Uterus (tissue), 4 donors: ENCODE measurements at places on chromosomes 16 and 17. TPM values are rescaled to one million over a fixed set of nuclear protein-coding genes. Genes with fewer than 3 reads are reported as not detected.

DNA sequence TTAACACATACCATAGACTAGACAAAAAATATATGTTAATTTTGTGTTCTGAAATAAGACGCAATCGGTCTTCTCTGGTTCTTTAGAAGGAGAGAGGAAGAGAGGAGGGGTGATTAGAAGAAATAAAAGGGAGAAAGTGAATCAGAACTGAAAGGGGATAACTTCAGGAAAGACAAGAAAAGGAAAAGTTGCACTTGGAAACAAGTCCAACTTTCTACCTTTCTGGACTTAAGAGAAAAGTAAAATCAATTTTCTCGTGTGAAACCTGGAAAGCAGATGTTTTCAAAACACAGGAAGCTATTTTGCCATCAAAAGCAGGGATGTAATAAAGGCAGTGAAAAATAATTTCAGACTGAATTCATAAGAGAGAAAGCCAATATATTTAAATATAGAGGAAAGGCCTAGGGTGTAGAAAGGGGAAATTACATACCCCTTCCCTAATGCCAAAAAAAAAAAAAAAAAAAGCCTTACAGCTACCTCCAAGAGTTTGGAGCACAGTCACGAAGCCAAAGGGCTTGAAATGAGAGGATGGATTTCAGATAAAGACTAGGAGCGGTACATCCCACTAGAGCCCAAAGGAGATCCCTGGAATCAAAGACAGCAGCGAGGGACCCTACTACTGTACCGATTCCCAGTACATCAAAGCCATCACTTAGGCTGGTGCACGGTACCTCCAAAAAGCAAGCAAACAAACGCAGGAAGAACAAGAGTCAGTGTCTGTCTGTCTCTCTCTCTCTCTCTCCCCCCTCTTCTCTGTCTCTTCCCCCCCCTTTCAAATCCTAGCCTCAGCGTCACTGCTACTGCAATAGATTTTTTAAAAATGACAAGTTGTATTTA, 12.1 kb upstream of the ZFHX3 start:
- peaks cover 2% of the 10 kb centered on the region for H3K4me1 ChIP-seq
- no peak for DNase-seq
- no peaks in the 10 kb centered on the region for H3K36me3 ChIP-seq
- no peak overlapping the region for H3K4me3 ChIP-seq

Gene PYDC1
- not detected for total RNA-seq

Gene RHBDL1
- not detected for total RNA-seq

Gene CD7
- total RNA-seq, result 4.1 TPM

GRCh38 chr17:63989622-63990345, 8.4 kb upstream of the PRR29 start:
- no peaks in the 10 kb centered on the region for H3K4me1 ChIP-seq
- H3K27me3 ChIP-seq, result no peaks in the 10 kb centered on the region
- no peak for DNase-seq
- H3K36me3 ChIP-seq, result no peaks in the 10 kb centered on the region

DNA sequence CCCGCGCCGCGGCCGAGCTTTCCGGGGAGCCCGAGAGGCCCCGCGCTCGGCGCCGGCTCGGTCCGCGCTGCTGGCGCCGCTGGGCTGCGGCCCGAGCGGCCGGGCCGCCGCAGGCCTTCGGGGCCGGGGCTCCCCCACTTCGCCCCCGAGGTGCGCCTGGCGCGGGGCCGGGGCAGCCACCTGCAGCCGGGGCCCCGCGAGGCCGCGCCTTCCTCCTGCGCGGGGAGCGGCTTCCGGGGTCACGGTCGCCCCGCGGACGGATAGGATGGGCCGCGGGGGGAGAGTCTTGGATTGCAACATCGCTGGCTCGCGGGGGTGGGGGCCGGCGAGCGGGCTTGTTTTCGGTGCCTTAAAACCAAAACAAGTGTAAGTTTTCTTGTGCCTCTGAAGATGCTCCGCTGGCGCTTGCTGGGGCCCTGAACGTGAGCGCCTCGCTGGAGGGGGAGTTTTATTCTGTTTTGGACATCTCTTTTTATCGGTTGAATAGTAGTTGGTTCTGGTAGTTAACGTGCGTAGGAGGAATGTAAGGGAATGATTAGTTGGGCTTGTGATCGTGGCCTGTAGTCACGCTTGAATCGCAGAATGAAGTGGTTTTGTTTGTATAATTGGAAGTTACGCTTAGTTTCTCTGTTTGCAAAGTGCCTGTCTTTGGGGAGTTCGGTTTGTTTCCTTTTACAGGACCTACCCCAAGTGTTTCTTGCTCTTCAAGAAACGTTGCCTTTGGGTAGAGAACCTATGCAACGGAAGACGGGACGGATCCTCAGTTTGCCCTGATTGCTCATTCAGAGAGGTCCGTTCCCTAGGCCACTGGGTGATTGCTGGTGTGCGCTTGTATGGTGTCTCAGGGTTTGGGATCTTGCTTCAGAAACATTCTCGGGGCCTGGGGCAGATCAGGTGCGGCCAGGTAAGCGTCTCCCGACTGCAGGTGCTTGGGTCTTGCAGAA, 724 bp downstream of the UBE2I start:
- no peaks in the 10 kb centered on the region for H3K27me3 ChIP-seq
- DNase-seq, result peak; percentile 74
- H3K4me1 ChIP-seq, result no peaks in the 10 kb centered on the region
- H3K36me3 ChIP-seq, result no peaks in the 10 kb centered on the region

Gene MYH1
- not detected for total RNA-seq

DNA sequence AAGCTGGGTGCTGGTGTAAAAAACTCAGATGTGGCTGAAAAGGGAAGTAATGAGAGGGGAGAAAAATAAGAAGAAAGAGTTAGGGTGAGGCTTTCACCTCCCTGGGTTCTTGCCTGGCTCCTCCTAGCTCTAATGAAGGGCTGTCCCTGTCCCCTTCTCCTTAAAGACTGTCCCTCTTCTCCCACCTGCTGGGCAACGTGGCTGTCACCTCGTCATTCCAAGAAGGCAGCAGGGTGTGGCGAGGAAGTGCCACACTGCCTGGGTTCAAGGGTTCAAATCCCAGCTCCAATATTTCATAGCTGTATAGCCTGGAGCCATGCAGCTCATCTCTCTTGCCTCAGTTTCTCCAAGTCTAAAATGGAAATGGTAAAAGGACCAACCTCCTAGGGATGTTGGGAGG, 122.5 kb upstream of the CACNG5 start:
- H3K4me1 ChIP-seq, result no peaks in the 10 kb centered on the region
- no peaks in the 10 kb centered on the region for H3K27me3 ChIP-seq
- no peaks in the 10 kb centered on the region for H3K36me3 ChIP-seq

GRCh38 chr17:3669548-3669947, 936 bp downstream of the EMC6 start:
- peak overlapping the region; percentile 99 for H3K27ac ChIP-seq
- no peak for DNase-seq
- H3K4me1 ChIP-seq, result peaks cover 9% of the 10 kb centered on the region
- H3K4me3 ChIP-seq, result peak overlapping the region; percentile 96
- H3K36me3 ChIP-seq, result no peaks in the 10 kb centered on the region

DNA sequence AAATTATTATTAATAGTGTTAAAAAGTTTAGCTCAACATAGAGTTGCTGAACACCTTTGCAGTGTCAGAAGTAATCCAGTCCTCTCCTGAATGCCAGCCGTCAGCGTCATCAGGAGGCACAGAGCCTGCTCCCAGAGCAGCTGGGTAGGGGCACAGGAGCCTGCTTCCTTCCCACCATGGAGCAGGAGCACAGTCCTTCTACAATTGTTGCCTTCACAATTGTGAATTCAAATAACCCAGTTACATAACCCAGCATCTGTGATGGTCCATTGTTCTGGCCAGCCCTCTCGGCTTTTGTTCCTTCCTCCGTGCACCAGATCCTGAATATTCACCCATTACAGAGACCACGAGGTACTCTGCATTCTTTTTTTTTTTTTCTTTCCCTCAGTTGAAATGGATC, 393.9 kb upstream of the MAF start:
- H3K36me3 ChIP-seq, result no peaks in the 10 kb centered on the region
- H3K27ac ChIP-seq, result no peak overlapping the region
- no peak overlapping the region for H3K4me3 ChIP-seq
- DNase-seq, result no peak
- no peaks in the 10 kb centered on the region for H3K4me1 ChIP-seq

Gene AATK
- 0.51 TPM for total RNA-seq

- H3K4me1 ChIP-seq, result no peaks in the 10 kb centered on the region
- H3K36me3 ChIP-seq, result no peaks in the 10 kb centered on the region
- DNase-seq, result no peak
- H3K27me3 ChIP-seq, result no peaks in the 10 kb centered on the region
- no peak overlapping the region for H3K27ac ChIP-seq
Measured at GRCh38 chr17:55990332-55991006, 162.8 kb upstream of the ANKFN1 start.

GRCh38 chr17:56688151-56688550, 94.7 kb downstream of the NOG start:
- no peak overlapping the region for H3K4me3 ChIP-seq
- H3K36me3 ChIP-seq, result no peaks in the 10 kb centered on the region
- no peak overlapping the region for H3K27ac ChIP-seq
- H3K27me3 ChIP-seq, result no peaks in the 10 kb centered on the region

Gene GGNBP2
- 73.4 TPM for total RNA-seq

GRCh38 chr17:17766077-17766743, 70.6 kb downstream of the SREBF1 start:
- H3K36me3 ChIP-seq, result no peaks in the 10 kb centered on the region
- no peak overlapping the region for H3K4me3 ChIP-seq
- DNase-seq, result no peak
- H3K27ac ChIP-seq, result no peak overlapping the region

- no peaks in the 10 kb centered on the region for H3K27me3 ChIP-seq
- H3K4me3 ChIP-seq, result peak overlapping the region; percentile 79
Measured at GRCh38 chr17:43020789-43021740, 1.1 kb downstream of the VAT1 start.

Gene MT1H
- total RNA-seq, result not detected

DNA sequence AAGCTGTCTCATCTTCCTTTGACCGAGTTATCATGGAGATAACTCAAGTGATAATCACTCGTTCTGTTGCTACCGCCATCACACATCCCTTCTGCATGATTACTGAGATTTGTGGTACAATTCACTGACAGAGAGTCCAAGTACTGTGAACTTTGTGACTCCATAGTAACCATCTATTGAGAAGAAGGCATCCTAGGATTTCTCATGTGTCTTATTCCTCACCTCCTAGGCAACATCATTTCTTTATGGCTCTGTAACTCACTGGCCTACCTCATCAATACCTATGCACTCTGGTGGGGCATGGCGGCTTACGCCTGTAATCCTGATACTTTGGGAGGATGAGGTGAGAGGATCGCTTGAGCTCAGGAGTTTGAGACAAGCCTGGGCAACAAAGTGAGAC, 19.4 kb downstream of the DRC7 start:
- H3K4me3 ChIP-seq, result no peak overlapping the region
- H3K27me3 ChIP-seq, result no peaks in the 10 kb centered on the region
- DNase-seq, result no peak
- no peak overlapping the region for H3K27ac ChIP-seq
- no peaks in the 10 kb centered on the region for H3K36me3 ChIP-seq
- no peaks in the 10 kb centered on the region for H3K4me1 ChIP-seq

- no peak overlapping the region for H3K4me3 ChIP-seq
- peaks cover 5% of the 10 kb centered on the region for H3K4me1 ChIP-seq
- H3K27me3 ChIP-seq, result no peaks in the 10 kb centered on the region
- H3K36me3 ChIP-seq, result no peaks in the 10 kb centered on the region
- DNase-seq, result no peak
Measured at GRCh38 chr17:46078675-46079074, 79.6 kb downstream of the STH start.

DNA sequence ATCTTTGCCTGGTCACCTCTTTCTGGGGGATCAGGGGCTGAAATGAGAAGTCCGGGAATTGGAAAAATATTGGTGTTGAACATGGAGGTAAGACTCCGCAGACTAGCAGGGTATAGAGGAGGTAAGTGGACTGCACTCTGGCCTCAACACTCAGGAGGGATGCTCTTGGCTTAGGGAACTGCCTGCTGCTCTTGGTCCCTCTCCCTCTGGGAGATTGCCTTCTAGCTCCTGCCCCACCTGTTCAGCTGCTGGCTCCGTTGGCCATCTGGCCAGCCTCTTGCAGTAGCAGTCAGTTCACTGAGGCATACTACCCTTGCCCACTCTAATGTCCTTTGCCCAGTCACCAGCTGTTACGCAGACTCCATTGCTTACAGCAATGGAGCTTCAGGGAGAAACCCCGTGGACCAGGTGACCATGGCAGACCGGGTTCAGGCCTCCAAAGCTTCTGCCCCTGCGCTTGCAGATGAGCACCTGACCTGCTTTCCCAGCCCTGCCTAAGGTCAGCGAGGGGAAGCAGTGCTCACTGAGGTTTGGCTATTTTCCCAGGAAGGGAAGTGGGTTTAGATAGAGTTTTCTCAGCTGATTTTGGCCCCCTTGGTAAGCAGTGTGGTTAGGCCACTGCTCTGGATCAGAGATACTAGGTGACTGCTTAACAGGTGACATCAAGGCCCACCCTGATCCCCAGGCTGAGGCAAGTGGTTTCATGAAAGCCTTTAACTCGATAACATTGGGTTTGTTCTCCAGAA, 11.9 kb downstream of the CDK5RAP3 start:
- H3K27me3 ChIP-seq, result no peaks in the 10 kb centered on the region
- no peak overlapping the region for H3K4me3 ChIP-seq
- H3K36me3 ChIP-seq, result no peaks in the 10 kb centered on the region
- H3K4me1 ChIP-seq, result no peaks in the 10 kb centered on the region

- H3K27me3 ChIP-seq, result no peaks in the 10 kb centered on the region
- H3K4me3 ChIP-seq, result no peak overlapping the region
- DNase-seq, result no peak
Measured at GRCh38 chr17:43449470-43450248, 34.1 kb upstream of the DHX8 start.

Gene TNFRSF13B
- not detected for total RNA-seq

Gene MT1G
- 51.8 TPM for total RNA-seq

DNA sequence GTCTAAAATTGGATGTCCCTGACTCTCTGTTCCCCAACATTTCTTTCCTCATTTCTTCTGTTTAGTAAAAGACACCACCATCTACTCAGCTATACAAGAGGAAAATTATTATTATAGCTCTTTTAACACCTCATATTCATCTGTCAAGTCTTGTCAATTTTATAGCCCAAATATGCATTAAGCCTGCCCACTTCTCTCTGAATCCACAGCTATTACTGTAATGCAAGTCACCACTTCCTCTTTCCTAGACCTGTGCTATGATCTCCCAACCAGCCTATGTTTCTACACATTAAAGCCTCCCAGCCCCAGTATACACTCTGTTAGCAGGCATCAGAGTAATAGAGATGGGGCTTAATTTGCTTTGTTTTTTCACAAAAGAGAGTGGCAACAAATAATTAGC, 252.9 kb downstream of the GRIN2A start:
- H3K27me3 ChIP-seq, result no peaks in the 10 kb centered on the region
- no peak overlapping the region for H3K27ac ChIP-seq
- no peaks in the 10 kb centered on the region for H3K4me1 ChIP-seq

Gene MYH3
- total RNA-seq, result 1.9 TPM
